T1000 (cell line): ENCODE measurements at places on chromosomes 3 and 15.

DNA sequence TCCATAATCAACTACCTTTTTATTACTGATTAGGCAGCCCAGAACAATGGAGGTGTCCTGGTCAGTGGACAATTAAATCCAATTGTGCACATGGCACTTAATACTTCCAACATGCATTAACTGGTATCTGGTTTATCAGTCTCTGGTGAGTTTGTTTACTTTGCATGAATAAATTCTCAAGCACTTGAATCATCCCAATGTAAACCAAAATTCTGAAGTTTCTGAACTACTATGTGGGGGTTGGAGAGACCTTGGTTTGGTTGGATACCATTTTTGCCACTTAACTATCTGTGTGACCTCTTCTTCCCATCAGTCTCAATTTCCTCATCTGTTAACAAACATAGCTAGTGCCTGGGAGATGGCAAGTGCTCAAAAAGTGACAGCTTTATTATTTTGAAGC lies 70.5 kb upstream of the MAP4 start:
- no peak for DNase-seq

DNA sequence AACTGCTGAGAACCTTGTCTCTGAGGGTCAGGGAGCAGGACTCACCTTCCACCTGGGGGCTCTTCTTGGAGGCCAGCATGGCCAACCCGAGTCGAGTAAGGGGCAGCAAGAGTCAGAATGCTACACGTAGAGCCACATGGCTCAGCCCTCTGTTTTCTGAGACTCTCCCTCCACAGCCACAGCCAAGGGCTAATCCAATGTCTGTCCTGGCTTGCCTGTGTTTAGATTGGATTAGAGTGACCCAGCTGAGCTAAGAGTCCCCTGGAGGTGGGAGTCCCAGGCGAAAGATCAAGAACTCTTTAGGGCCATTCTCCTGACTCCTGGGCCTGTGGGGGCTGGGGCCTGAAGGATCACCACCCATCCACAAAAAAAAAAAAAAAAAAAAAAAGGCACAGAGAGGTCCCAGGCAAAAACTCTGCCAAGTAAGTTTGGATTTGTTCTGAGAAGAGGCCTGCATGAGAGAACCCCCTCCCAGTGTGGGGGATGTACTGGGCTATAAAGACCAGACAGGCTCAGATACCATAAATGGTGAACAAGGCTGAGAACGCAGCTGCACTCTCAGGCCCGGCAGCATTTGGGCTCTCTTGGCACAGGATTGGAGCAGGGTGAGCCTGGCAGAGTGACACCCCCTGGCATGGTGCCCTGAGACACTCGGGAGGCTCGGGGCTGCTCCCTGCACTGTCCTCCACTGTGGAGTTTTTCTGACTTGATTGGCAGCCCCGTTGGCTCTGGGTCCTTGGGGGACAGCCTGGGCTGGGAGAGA lies 88.0 kb upstream of the OSBPL11 start:
- DNase-seq, result no peak

GRCh38 chr15:57832183-57832582 lies 125.7 kb downstream of the POLR2M start:
- DNase-seq, result no peak

DNA sequence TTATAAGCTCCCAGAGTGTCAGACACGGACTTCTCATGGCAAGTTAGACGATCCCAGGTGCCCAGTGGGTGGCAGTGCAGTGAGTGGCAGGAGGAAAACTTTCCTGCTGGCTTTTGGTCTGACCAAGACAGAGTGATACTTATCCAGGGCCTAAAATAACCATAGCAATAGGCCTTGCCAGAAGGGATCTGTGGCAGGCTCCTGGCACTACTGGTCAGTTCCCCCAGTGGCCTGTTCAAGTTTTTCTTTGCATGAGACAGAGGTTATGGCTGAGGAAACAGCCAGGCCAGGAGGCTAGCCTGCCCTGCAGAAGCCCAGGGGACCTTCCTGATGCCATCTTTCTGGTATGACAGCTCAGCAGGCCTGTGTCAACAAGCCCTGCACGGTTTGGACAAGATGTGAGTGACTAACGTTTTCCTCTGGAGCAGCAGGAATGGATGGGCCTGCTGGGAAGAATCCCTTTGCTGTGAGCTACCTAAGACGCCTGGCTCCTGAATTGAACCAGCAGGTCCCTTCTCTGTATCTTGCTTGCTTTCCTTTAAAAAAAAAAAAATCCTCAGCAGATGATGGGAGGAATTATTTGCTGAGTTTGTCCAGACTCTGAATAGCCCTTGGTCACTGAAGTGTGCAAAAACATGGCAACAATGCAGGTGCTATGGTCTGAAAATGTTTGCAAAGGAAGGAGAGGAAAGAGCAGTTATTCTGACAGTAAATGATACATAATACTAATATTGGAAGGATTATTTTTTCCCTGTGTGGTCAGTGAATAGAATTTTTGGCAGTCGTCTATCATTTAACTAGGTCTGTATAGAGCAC lies 18.0 kb downstream of the SCG5 start:
- DNase-seq, result peak; percentile 54

- no peak for DNase-seq
Observed at GRCh38 chr15:58040150-58040549, 25.4 kb downstream of the ALDH1A2 start.

DNA sequence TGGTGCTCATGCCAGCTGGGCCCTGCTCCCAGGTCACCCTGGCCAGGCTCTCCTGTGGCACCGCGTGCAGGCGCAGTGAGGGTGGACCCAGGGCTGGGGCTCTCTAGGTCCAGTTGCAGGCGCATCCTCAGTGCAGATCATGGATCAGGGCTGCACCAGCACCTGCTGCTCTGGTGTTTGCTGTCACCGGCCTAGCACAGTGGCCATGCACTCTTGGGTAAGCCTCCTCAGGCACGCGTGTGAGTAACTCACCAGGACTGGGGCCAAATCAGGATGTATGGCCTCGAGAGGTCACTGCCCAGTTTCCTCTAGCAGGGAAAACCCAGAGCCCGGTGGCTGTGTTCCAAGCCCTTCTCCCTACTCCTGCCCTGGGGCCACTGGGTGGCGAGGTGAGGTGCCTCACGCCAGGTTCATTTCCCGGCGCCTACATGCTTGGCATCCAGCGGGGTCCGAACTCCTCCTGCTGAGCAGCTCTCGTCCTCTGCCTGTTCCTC lies 45.5 kb upstream of the SLC41A3 start:
- DNase-seq, result no peak

DNA sequence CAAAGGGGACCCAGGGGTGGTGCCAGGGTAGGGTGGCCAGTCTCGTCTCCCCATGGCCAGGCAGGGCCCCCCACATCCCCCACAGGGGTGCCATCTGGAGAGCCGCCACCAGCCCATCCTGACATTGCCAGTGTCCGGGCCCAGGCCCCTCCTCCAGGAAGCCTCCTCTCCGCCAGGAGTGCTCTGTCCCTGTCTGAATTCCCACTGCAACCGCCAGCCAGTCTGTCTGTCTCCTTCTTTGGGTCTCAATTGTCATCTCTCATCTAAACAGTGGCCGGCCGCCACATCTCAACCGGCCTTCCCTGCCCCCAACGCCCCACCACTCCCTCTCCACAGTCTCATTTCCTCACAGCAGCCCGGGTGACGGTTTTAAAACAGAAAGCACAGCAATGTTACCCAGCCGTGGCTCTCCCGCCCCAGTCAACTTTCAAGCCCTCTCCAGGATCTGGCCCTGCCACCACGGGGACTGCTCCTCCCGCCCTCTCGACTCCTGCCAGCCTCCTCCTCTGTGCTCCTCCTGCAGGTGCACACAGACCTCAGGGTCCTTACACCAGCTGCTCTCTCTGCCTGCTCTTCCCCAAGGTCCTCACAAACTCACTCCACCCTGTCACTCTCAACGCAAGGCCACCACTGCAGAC lies 57.0 kb downstream of the IQSEC1 start:
- no peak for DNase-seq

GRCh38 chr15:33545866-33546265 lies 235.1 kb downstream of the RYR3 start:
- DNase-seq, result no peak

- no peak for DNase-seq
Observed at GRCh38 chr3:100029052-100029451, 85.2 kb downstream of the FILIP1L start.

GRCh38 chr15:66839506-66840112 lies 137.6 kb downstream of the SMAD6 start:
- DNase-seq, result no peak

- DNase-seq, result no peak
Observed at GRCh38 chr3:71542521-71543370, 40.8 kb downstream of the FOXP1 start.

GRCh38 chr3:107426223-107426622 lies 49.0 kb downstream of the CCDC54 start:
- DNase-seq, result no peak
